CD4-positive, alpha-beta T cell (primary cell): ENCODE measurements at places on chromosomes 5 and 9.

DNA sequence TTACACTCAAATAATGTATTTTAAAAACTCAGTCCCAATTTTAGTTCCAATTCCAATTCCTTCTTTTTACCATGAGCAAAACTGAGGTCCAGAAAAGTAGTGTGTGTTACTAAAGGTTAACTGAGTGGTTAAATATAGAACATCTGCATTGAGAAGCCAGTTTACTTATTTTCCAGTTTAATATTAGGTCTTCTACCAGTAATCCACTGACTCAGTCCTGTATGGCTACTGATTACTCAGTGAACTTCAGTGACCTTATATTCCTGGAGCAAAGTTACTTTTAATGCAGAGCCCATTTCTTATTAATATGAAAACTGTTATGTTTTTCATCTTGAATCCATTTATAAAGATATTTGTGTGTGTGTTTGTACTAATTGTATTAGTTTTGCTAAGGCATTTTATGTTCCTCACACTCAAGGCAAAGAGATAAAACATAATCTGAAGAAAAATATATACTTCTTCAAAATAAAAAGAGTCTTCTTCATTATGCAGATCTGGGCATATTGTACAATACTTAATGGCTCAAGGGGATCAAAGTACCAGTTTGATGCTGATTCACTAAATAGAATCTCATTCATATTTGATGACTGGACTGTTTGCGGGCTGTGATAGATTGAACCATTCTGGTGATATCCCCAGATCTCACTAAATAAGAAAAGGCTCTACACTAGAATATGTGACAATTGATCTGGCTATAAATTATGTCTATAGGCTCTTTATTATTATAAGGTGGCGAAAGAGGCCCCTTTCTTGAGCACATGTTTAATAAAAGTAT lies 60.8 kb downstream of the DMXL1 start:
- DNase-seq = no peak

DNA sequence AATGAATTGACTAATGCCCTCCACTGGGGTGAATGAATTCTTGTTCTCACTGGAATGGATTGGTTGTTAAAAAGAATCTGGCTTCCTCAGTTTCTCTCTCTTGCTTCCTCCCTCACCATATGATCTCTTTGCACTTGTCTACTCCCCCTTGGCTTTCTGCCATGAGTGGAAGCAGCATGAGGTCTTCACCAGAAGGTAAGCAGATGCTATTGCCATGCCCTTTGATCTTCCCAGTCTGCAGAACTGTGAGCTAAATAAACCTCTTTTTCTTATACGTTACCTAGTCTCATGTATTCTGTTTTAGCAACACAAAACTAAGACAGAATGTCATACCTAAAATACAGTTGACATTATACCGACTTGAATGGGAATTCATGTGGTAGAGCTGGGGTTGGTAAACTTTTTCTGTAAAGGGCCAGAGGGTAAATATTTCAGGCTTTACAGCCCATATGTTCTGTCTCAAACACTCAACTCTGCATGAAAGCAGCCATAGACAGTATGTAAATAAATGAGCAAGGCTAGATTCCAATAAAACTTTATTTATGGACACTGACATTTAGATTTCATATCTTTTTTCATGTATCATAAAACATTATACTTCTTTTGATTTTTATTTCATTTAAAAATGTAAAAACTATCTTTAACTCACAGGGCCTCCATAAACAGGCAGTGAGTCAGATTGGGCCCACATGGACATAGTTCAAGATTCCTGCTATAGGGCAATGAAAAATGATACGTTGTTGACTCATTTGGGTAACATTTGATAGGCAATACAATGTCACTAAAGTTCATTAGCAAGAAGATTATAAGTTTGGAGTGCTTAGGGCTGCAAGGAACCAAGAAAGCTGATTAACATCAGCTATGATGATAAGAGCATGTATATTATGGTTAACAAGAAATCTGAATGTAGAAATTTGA lies 79.4 kb upstream of the TLE4 start:
- no peak for DNase-seq

DNA sequence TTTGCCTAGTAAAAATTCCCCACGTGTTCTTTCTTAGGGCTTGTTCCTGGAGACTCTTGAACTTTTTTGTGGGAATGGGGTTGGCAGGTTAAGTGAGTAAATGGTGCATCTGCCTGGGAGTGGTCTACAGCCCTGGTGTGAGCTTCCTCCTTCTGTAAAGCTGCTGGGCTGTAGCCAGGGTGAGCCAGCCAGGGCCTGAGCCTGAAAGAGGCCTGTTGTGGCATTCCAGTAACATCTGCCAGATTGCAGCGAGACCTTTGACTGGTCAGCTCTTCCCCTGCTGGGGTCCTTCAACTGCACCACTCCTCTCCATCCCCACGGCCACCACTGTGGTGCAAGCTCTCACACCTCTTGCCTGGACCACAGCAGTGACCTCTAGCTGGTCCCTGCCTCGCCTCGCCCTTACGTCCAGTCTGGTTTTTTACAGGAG lies 47.5 kb downstream of the SLC22A5 start:
- DNase-seq = no peak

GRCh38 chr9:128282500-128282899 lies 6.4 kb downstream of the SWI5 start:
- no peak for DNase-seq

DNA sequence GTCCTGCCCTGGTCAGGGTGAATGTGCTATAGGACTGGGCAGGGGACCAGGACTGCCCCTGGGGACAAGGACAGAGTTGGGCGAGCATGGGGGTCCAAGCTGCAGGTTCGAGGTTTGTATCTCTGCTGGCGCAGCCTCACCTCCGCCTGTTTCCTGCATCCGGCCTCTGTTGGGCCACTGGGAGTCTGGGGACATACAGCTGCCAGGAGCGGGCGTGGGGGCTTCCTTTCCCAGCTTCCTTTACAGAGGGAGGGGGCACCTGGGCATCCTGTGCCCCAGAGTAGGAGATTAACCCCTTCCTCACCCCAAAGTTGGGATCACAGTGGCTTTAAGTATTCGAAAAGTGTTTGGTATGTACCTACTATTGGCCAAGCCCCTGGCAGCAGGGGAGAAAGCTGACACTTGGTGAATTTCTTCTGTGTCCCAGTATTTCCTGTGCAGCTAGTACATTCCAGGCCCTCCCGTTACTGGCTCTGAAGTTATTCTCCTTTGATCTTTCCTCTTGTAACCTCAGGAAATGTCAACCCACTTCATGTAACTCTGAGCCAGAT lies 19.0 kb downstream of the OLFML2A start:
- DNase-seq = no peak

DNA sequence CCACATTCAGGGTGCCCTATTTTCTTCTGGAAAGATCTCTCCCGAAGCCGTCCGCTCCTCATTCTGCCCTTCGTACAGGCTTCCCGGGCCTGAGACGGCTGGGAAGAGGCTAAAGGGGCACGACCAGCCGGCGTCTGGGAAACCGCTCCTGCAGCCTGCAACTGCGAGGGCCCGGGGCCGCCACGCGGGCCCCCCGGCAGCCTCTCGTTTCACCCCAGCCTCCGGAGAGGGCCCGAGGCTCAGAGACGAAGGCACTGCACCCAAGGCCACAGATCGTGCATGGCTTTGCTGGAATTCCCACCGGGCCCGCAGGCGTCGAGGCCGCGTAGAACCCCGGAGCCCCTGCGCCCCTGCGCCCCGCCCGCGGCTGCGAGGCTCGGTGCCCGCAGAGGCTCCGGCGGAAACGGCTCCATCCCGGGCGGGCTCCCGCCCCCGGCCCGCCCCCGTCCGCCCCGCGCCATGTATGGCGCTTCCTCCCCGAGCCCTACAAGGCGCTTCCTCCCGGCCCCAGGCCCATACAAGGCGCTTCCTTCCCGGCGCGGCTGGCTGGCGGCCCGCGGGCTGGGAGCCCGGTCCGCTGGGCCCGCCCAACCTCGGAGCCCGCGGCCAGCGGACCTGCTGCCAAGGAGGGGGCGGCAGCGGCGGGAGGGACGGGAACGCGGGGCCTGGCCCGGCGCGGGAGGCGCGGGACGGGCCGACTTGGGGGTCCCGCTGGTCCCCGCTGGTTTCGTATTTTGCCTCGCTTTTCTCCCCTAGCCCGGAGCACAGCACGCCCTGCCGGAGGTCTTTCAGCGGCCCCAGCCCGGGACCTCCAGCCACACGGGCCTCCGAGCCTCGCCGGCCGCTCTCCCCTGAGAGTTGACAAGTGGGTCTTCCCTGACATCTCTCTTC lies 26.6 kb downstream of the EGR1 start:
- DNase-seq = peak; percentile 81

GRCh38 chr9:121499177-121499426 lies 542 bp downstream of the GGTA1 start:
- no peak for DNase-seq

DNA sequence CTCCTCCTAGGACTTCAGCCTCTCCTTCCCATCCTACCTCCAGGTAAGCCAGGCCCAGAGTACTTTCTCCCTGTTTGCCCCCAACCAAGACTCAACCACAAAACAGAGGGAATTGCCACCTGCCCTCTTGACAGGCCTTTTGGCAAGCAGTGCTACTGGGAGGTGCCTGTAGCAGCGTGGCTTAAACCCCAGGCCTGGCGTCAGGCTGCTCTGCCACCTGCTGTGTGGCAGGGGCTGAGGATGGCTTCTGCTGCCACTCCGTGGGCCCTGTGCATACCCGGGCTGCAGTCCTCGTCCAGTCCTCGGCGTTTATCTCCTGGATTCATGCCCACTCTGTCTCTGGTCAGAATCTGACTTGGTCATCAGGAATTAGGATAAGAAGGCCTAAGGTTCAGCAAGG lies 163.1 kb downstream of the PAX5 start:
- no peak for DNase-seq

DNA sequence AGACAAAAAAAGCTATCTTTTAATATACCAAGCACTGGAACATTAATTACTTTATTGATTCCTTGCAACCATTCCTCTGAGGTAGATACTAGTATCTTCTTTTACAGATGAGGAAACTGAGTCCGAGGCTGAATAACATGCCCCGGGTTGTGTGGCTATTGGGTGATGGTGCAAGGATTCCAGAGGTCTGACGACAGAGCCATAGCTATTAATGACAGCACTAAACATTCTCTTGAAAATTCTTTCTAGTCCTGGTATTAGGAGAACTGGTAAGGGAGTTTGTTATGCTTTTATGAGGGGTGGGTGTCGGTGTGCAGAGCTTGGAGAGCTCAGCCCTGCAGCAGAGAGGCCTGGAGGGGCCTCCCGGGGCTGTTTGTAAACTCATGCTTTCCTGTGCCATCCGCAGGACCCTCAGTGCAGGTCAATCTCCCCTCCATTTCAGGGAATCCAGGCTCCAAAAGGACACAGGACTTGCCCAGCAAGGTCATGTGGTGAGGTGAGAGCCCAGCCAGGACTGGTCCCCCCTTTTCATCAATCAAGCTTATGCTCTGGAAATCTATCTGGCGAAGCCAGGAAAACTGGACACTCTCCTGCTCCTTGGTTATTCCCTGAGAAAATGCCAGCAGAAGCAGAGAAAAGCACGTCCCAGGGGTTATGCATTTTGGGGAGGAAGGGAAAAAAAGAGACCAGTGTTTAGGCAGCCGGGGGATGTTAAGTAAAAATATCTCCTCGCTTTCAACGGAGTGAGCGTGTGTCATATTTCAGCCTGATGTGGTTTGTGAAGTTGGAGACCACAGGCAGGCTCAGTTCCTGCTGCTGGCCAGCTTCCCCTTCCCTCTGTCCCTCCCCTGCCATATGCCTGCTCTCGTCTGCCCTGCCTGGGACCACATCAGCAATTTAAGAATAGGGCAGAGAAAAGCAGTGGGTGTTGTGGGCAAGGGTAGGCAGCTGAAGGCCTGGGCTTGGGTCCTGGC lies 3.7 kb downstream of the GSN start:
- no peak for DNase-seq

- DNase-seq = no peak
Measured at GRCh38 chr5:79743846-79744605, 54.4 kb downstream of the CMYA5 start.

- DNase-seq = peak; percentile 26
Measured at GRCh38 chr5:80152778-80153177, 103.1 kb downstream of the SERINC5 start.

DNA sequence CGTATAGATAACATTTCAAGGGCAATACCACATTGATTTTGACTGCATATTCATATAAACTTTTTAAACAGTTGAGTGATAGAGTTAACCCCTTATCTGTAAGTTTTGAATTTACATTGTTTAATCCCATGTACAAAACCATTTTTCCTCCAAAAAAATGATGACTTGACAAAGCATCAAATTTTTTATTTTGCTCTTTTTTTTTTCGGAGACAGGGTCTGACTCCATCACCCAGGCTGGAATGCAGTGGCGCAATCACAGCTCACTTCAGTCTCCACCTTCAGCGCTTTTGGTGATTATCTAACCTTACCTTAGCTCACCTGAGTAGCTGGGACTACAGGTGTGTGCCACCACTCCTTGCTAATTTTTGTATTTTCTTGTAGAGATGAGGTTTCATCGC lies 1670.1 kb upstream of the CDH9 start:
- DNase-seq = no peak

DNA sequence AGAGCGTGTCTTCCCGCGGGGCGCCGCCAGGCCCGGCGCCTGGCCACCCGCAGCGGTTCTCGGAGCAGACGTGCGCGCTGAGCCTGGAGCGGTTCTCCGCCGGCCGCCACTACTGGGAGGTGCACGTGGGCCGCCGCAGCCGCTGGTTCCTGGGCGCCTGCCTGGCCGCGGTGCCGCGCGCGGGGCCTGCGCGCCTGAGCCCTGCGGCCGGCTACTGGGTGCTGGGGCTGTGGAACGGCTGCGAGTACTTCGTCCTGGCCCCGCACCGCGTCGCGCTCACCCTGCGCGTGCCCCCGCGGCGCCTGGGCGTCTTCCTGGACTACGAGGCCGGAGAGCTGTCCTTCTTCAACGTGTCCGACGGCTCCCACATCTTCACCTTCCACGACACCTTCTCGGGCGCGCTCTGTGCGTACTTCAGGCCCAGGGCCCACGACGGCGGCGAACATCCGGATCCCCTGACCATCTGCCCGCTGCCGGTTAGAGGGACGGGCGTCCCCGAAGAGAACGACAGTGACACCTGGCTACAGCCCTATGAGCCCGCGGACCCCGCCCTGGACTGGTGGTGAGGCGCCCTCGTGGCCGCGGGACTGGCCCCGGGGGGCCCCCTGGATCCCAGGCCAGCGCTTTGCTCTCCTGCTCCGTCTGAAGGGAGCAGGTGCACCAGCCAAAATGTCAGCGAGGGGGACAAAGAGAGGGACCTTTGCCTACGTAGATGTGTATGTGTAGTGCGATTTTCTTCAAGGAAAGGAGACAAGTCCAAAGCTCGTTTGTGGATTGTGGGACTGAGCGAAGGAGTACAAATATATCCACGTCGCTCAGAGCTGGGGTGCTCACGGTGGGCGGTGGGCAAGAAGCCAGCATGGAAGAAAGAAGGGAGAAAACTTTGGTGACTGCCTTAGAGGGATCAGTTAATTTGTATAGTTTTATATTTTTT lies 19.5 kb downstream of the BTNL9 start:
- no peak for DNase-seq

GRCh38 chr5:77864997-77865396 lies 88.9 kb upstream of the TBCA start:
- no peak for DNase-seq

GRCh38 chr5:28403846-28404245 lies 1365.5 kb upstream of the CDH9 start:
- no peak for DNase-seq

- DNase-seq = peak; percentile 44
Measured at GRCh38 chr9:6758498-6759184, 868 bp downstream of the KDM4C start.
